ENCODE measurements at places on chromosomes 6 and 20.

DNA sequence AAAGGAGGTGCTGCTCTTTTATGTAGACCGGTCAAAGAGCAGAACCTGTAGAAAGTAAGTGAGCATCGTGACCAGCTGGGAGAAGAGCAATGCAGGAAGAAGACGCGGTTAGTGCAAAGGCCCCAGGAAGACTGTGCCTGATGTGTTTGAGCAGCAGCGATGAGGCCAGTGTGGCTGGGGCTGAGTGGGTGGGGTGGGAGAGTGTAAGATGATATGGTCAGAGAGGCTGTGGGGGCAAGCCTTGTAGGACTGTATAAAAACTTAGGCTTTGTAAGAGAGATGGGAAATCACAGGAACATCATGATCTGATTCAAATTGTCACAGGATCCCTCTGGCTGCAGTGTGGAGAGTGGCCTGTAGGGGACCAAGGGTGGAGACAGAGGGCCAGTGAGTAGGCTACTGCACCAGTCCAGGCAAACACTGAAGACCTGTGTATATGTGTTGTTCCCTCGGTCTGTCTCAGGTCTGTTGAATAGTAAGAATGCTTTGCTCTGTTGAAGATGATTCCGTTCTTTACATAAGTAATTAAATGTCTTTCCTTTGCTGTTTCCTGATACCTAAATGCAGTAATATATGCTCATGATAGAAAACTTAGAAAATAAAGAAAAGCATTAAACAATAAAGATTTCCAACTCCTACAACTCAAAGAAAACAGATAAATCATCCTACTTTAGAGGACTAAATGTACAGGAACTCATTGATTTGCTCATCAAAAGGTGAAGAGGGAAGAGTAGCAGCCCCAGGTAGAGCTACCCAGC is 23.6 kb upstream of the WFDC2 start:
- no peak for DNase-seq

GRCh38 chr20:55582498-55582897 is 422.8 kb downstream of the CBLN4 start:
- DNase-seq = no peak

- DNase-seq = no peak
Observed at GRCh38 chr20:35942243-35942642, 12.1 kb downstream of the SCAND1 start.

DNA sequence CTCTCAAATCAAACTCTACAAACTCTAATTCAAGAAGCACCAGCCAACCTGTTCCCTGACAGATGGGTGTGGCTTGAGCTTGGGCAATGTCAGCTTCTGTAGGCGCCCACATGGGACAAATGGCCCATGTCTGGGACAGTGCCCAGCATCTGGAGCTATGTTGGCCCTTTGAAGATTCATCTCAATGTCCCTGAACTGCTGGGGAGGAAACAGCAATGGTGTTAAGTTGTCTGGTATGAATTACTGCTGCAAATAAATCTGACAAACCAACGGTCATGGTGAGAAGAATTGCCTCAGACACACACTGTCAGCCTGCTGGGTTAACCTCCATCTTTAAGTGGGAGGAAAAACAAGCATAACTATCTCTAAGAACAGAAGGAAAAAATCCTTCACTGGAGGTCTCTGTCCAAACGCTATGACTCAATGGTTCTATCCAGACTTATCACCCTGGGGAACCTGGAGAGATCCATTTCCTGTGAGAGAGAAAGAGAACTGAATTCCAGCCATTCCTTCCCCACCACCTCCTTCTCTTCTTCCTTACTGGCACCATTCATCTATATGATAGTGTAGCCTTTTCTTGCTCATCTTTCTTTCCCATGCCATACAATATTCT is 274.9 kb downstream of the CDH26 start:
- DNase-seq = no peak

DNA sequence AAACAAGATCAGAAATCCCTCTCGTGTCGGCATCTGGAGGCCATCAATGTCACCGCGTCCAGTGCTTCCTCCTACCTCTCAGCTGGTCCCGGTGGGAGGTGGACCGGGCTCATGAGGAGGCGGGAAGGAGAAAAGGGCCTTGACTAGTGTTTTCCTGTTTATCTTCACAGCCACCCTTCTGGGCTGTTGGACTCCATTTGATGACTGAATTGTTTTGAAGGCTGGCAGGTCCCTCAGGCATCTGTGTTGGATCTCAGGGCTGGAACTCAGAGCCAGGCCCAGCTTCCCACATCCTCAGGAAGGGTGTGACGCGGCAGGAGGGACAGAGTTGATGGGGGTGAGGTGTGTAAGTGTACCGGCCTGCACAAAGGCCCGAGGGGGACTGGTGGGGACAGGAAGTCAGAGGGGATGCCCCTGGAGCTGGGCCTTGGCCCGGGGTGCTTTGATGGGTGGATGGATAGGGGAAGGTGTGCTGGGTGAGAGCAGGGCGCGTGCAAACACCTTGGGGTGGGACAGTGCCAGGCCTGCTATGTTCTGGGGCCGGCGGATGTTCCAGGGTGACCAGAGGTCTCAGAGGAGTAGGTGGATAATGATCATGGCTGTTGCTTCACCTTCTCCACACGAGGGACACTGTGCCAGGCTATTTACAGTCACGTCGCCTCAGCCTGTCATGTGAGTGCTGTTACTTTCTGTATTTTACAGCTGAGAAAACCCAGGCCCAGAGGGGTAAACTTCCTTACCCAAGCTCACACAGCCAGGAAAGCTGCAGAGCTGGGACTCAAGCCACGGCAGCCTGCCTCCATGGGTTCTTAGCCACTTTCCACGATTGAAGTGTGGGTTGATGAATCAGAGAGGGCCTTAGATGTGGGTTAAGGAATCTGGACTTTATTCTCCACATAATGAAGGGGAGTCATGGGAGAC is 17.9 kb upstream of the CHMP4B start:
- no peak for DNase-seq

DNA sequence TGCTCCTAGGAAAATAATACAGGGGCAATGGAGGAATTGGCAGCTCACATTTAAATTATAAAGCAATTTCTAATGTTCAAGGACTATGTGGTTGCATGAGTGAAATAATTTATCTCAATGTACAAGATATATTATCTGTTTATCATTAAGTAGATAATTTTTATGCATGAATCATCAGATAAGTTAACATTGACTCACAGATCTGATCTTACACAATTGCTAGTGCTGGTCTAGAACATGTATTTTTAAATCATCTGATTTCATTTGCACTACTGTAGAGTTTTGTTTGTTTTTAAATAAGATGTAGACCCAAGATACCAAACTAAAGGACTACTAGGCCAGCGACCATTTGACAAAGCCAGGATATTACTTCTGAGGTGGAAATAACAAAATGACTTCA is 199.2 kb downstream of the BMP2 start:
- no peak for DNase-seq

- no peak for DNase-seq
Observed at GRCh38 chr6:62393608-62394007, 107.6 kb upstream of the KHDRBS2 start.

DNA sequence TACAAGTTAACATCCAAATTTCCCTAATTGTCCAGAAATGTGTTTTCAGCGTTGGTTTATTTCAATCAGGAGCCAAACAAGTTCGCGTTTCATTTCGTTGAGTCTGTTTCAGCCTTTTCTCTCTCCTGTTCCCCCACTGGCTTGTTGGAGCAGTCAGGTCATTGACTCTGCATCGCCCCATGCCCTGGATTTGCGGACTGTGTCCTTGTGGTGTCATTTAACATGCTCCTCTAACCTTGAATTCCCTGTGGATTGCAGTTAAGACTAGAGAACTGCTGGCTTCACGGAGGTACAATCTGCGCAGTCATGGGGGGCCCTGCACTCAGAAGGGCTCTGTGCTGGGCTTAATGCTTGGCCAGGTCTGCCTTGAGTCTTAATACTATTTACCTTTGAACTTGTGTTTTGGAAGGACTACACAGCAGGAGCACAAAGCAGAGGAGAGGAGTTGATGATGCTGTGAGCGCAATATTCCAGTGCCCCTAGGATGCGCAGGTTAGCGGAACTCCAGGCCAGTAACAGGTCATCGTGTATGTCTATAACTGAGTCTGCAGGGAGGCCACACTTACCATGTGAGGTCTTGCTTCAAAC is 5.5 kb upstream of the TBC1D32 start:
- DNase-seq = no peak

- no peak for DNase-seq
Observed at GRCh38 chr20:14067603-14068002, 72.3 kb downstream of the MACROD2 start.

GRCh38 chr6:71287926-71288227 is 734 bp upstream of the OGFRL1 start:
- no peak for DNase-seq

DNA sequence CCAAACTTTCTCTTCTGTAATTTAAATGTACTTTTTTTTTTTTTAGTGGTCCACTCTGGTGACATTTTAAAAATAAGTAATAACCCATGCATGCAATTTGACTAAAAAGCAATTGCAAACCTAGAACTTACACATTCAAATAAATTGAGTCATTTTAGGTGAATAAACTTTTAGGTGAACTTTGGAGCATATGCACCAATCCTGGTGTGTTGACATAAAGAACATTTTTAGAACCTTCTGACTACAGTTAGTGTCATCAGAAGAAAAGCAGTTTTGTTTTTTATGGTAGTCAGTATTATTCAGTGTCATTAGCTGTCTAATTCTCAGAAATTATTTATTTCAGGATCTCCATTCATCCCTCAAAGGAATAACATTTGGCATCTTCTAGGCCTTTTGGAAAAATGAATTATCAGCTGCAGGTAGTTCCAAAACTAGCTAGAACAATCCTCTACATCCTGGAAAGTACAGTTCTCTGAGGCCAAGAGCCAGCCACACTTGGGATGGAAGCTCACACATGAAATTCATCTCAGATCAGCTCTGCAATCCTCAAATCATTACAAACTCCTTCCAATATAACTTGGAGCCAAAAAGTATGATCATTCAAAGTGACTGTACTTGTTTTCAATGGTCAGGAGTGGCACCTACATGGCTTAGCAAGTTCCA is 38.5 kb upstream of the SIM1 start:
- DNase-seq = no peak

- DNase-seq = no peak
Observed at GRCh38 chr6:163394659-163395058, 19.9 kb upstream of the QKI start.

GRCh38 chr6:37657112-37657886 is 40.4 kb downstream of the MDGA1 start:
- no peak for DNase-seq

DNA sequence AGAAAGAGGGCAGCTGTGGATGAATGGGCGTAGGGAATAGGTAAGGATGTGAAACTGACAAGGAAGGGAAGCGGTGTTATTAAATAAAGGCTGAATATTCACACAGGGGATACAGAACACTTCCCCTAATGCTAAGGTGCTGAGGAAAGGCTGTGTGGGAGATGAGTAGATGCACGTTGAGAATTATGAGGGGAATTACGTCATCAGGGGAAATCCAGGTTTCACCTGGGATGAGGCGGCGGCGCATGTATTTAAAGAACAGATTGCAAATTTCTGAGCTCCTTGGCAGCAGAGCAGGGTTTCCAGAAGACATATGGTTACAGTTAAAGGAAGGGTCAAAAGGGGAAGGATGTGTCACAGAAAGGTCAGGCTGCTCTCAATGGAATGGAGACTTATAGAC is 28.7 kb upstream of the EDN1 start:
- no peak for DNase-seq

DNA sequence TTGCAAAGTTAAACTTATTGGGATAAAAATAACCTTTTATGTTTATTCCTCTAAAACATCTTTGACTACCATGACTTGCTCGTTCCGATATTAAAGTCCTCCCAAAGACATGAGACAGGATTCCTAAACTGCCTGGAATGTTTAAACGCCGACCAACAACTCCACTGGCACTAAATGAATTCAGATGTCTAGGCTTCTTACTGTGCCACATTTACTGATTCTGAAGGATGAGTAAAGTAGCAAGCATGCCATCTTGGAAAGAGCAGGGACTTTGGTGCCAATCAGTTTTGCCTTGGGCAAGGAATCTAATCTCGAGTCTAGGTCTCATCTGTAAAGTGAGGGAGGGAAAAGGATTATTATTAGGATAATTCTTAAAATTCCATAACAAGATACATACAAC is 25.3 kb downstream of the MBOAT1 start:
- no peak for DNase-seq

- peak; percentile 53 for DNase-seq
Observed at GRCh38 chr20:50189681-50190250, 864 bp upstream of the CEBPB start.

DNA sequence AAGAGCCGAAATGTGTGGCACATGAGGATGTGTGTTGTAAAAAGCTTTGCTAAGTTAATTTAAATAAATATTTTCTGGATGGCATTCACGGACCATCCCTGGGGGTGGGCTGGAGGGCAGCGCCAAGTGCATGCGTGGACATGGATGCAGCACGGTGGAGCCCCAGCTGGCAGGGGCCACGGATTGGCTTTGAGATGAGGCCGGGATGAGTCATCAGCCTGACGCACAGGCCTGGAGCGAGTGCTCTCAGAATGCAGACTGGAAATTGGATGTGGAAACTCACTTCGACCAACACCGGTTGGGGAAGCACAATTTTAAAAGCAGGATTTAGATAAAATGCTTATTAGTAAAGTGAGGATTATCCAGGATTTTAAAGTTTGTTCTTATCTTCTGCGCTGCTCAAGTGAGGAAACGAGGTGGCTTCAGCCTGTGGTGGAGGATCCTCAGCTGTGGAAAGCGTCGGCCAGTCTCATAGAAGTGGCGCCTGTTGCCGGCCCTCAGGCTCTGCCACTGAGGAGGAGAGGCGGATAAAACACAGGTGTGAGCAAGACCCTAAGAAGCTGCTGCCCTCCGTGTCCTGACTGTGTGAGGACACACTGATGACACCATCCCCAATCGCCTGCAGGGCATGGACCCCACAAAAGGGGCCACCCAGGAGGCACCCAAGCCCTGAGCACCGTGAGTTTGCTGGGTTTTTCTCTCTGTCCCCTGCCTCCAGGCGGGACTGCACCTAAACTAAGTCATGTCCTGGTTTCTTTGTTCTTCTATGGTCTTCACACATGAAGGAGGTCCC is 279.7 kb downstream of the CDH4 start:
- DNase-seq = no peak

DNA sequence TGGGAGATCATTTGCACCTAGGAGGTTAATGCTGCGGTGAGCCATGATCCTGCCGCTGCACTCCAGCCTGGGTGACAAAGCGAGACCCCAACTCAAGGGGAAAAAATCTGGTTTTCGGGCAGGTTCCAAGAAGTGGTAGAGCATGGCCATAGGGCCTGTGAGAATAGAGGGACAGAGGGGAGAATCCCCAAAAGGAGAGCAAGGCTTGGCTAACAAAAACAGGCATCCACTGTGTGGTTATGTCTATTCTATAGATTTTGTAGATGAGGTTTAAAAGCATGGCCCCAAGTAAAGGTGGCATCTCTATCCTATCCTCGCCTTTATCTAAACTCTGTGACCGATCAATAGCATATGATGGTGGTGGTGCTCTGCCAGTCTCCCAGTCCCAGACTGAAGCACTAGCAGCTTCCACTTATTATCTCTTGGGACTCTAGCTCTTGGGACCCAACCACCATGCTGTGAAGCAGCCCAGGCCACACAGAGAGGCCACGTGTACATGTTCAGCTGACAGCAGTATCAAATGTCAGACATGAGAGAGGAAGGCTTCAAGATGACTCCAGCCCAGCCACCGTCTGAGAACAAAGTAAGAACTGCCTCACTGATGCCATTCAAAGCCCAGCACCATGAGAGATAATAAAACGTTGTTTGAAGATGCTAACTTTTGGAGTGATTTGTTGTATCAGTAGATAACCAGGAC is 27.7 kb downstream of the EIF2S2 start:
- DNase-seq = no peak

- DNase-seq = no peak
Observed at GRCh38 chr20:22918286-22918983, 116.7 kb upstream of the SSTR4 start.

GRCh38 chr6:16974387-16974673 is 127.5 kb upstream of the STMND1 start:
- DNase-seq = no peak

- DNase-seq = peak; percentile 57
Observed at GRCh38 chr20:50191544-50192363, 1.1 kb downstream of the CEBPB start.

Measured in liver (tissue), 10 donors.